ENCODE measurements at places on chromosomes 12 and 14.

DNA sequence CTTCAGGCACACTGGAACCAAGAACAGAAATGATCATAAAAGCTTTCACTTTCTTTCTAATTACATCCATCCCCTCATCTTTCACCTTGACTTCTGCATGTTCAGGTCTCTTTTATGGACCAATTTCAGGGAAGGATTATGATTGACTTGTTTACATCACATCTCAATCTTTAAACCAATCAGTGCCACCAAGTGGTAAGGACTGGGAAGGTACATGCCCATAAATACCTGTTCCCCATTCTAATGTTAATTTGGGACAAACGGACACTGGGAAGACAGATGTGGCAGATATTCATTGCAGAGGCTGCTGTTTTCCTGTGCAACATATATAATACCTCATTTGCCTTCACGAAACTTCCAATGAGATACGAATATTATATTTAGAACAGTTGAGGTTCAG lies 978.1 kb downstream of the GALC start:
- DNase-seq = no peak

DNA sequence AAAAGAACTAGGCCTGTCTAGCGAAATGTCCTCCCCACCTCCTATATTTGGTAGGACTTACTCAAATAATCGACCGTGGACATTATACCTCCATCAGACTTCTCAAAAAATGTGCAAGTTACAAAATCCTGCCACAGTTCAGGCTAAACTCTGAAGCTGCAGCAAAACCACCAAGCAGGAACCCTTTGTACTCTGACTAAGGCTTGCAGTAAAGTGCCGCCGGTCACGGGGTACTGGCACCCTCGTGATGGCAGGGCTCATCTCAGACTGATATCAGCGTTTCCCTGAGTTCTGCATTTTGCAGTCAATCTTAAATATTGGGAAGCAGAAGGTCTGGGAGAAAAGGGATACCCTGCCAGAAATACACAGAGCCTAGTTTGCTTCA lies 17.1 kb downstream of the SLC11A2 start:
- DNase-seq = peak; percentile 77

DNA sequence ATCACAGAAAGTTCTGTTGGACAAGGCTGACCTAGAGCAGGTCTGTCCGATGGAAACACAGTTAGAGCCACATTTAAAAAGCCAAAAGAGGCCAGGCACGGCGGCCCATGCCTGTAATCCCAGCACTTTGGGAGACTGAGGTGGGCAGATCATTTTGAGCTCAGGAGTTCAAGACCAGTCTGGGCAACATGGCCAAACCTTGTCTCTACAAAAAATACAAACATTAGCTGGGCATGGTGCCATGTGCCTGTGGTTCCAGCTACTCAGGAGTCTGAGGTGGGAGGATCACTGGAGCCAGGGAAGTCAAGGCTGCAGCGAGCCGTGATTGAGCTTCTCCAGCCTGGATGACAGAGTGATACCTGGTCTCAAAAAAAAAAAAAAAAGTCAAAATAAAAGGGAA lies 14.9 kb downstream of the UBE3B start:
- DNase-seq = no peak

DNA sequence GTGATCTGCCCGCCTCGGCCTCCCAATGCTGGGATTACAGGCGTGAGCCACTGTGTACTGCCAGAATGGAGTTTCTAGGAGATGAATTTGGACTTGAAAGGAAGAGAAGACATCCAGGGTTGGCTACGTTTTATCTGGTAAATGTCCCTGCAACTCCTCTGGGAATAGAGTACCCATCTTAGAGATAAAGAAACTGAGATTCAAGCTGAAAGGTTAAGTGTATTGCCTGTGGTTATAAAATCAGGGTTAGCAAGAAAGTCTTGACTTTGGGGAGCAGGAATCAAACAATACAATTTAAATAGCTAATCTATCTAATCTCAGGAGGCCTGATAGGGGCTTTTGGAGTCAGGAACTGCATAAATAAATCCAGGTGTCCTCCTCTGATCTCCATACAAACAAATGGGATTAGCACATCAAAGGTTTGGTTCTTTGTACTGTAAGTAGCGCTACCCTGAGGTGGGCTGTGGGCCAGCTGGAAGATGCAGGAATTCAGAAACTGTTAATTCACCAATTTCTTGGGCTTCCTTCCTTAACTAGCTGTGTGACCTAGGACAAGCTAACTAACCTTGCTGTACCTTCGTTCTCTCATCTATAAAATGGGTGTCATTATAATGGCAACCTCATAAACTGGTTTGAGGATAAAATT lies 45.1 kb downstream of the TBX3 start:
- no peak for DNase-seq
